ENCODE measurements at places on chromosomes 5 and 9. TPM values are rescaled to one million over a fixed set of nuclear protein-coding genes. Genes with fewer than 3 reads are reported as not detected.

DELE1 gene
- 49.6 TPM for polyA plus RNA-seq

MCC gene
- 4.6 TPM for polyA plus RNA-seq

PGM5 gene
- polyA plus RNA-seq: not detected

CDX1 gene
- not detected for polyA plus RNA-seq

OR2Y1 gene
- not detected for polyA plus RNA-seq

TNFSF15 gene
- polyA plus RNA-seq: not detected

F12 gene
- 1.4 TPM for polyA plus RNA-seq

KIF24 gene
- polyA plus RNA-seq: 0.19 TPM

DDX31 gene
- 17.9 TPM for polyA plus RNA-seq

SLC25A2 gene
- polyA plus RNA-seq: not detected

HSPB3 gene
- not detected for polyA plus RNA-seq
